ENCODE measurements at places on chromosomes 3 and 15.

GRCh38 chr3:8665407-8665896 is 20.9 kb upstream of the SSUH2 start:
- no peak for DNase-seq

GRCh38 chr3:42651248-42652091 is 2.0 kb upstream of the ZBTB47 start:
- no peak for DNase-seq

DNA sequence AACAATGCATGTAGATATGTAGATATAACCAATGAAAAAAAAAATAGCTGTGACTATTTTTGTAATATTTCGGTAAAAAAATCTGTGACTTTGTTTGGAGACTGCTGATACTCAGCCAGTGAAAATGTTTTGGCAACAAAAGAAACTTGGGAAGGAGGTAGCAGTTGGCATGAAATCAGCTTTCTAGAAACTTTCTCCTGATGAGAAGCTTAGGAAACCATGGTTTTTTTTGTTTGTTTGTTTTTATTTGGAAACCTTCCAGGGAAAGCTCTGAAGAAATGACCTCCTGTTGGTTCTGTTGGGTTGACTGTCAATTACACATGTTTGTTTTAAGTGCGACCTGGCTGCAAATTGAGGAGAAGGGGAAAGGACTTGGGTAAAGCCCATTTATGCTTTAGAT is 445.9 kb downstream of the UNC13C start:
- DNase-seq, result no peak

DNA sequence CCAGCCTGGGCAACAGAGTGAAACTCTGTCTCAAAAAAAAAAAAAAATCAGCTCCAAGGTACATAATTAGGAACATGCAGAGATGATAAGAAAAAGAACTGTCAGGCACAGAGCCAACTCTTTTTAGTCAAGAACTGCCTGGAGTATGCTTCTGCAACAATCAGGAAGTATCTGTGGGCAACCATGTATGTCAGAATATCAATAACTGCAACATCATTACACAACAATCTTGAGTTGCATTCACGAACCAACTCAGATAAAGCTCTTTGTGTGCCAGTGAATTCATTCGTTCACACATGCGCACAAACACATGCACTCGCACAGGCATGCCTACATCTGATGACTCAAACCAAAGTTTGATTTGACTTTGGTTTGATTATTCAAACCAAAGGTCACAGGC is 32.1 kb downstream of the EFHB start:
- no peak for DNase-seq

DNA sequence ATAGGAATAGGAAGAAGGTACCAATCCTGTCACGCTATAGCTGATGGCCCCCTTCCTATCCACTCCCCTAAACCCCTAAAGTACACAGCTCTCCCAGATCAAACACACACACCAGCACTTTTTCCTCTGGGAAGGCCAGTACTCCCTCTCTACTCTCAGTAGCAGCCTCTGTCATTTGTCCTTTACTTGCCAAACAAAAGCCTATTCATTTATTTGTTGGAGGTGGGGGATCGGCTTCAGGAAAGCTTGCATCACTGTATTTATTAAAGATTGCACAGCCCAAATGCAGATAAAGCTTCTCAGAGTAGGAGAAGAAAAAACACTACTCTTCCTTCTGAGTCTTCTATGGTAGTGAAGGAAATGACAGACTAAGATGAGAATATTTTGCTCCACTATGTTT is 429.7 kb upstream of the RASGRP1 start:
- DNase-seq, result no peak
